ENCODE measurements at places on chromosomes 7 and 10.

- peak; percentile 82 for DNase-seq
Measured at GRCh38 chr10:29627201-29628132, 7.3 kb downstream of the SVIL start.

GRCh38 chr10:72322030-72322279 lies 32.8 kb downstream of the DNAJB12 start:
- DNase-seq, result no peak

- no peak for DNase-seq
Measured at GRCh38 chr7:111730057-111730456, 167.8 kb upstream of the IMMP2L start.

- DNase-seq, result peak; percentile 78
Measured at GRCh38 chr10:22690614-22691431, 23.6 kb downstream of the PIP4K2A start.

- DNase-seq, result no peak
Measured at GRCh38 chr10:80465839-80466590, 11.9 kb downstream of the TSPAN14 start.

GRCh38 chr7:107165341-107165740 lies 3.5 kb upstream of the HBP1 start:
- DNase-seq, result no peak

GRCh38 chr10:54372179-54372578 lies 428.9 kb downstream of the PCDH15 start:
- DNase-seq, result no peak

DNA sequence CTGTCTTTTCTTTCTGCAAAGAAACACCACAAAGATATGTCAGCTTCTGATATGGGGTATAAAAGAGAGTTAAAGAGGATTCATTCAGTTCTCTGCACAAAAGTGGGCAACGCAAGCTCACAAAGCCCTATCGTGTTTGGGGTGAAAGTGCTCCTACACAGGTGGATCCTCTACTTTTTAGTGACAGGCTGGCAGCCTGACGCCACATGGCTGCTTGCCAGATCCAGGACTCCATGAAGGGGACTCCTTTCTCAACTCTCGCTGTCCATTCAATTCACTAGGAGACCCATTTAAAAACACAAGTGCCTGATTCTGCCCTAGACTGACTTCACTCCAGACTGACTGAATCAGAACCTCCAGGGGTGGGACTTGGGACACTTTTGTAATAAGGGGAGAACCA lies 8.0 kb downstream of the PARP12 start:
- no peak for DNase-seq

GRCh38 chr7:31633467-31633866 lies 53.5 kb upstream of the PPP1R17 start:
- DNase-seq, result no peak

GRCh38 chr10:18158773-18159265 lies 18.6 kb downstream of the CACNB2 start:
- DNase-seq, result peak; percentile 64

GRCh38 chr7:117445206-117445605 lies 17.9 kb upstream of the ASZ1 start:
- no peak for DNase-seq

- peak; percentile 86 for DNase-seq
Measured at GRCh38 chr7:121475806-121476205, 79.7 kb upstream of the FAM3C start.

- peak; percentile 5 for DNase-seq
Measured at GRCh38 chr10:11434324-11434723, 177.1 kb downstream of the USP6NL start.

DNA sequence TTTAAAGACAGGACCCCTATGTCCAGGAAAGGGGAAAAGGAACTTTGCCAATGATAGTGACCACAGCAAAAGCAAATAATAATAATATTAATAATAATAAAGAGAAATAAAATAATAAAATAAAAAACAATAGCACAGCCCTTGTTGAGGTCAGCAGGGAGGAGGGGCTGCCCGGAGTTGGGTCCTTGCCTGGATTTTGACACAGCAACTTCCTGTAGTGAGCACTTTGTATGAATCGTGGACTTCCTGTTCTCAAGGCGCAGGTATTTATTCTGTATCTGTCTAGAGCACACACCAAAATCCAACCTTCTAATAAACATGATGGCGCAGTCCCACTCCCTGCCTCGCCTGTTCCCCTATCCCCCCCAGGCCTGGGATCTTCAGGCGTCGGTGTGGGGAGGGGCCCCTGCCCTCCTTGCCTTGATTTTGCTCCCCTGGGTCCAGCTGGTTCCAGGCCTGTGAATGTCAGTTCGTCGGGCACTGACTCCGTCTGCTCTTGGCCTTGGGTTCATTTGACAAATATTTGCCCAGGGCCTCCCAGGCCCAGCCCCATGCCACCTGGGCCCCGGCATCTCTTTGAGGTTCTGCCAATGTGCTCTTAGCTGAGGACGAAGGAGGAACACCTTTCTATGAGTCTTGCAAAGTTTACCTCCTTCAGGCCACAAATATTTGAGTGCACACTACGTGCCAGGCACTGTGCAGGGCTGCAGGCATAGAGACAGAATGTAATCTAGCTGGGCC lies 13.9 kb downstream of the TRIM8 start:
- DNase-seq, result peak; percentile 80

- peak; percentile 84 for DNase-seq
Measured at GRCh38 chr10:88880282-88881076, 434 bp downstream of the STAMBPL1 start.

DNA sequence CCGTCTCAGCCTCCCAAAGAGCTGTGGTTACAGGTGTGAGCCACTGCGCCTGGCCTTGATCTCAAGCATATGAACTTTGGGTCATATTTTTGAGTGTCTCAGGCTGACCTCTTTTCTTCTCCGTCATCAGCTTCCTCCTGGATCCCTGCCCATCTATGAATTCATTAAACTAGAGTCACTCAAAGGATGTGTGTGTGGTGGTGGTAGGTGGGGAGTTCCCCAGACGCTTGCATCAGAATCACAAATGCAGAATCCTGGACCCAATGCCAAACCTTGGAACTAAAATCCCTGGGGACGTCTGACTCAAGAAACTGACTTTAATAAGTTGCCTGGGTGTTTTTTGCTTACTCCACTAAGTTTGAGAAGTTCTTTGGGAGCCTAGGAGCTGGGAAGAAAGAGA lies 6.7 kb upstream of the CREB5 start:
- peak; percentile 98 for DNase-seq

GRCh38 chr10:52762088-52762487 lies 10.5 kb downstream of the MBL2 start:
- no peak for DNase-seq

DNA sequence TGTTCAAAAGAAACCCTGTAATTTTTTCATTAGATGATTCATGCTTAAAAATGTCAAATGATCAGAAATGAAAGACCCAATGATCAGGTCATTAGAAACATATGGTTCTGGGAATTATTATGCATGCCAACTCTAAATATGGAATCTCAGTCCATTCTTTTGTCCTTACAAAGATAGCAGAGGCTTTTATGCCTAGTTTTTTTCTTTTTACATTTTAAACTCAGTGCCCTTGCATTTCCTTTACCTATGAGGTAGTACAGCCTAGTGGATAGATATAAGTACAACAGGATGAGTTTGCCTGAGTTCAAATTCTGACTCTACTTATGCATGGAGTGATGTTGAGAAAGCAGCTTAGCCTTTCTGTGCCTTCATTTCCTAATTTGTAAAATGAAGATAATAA lies 392.9 kb downstream of the SUGCT start:
- DNase-seq, result no peak

DNA sequence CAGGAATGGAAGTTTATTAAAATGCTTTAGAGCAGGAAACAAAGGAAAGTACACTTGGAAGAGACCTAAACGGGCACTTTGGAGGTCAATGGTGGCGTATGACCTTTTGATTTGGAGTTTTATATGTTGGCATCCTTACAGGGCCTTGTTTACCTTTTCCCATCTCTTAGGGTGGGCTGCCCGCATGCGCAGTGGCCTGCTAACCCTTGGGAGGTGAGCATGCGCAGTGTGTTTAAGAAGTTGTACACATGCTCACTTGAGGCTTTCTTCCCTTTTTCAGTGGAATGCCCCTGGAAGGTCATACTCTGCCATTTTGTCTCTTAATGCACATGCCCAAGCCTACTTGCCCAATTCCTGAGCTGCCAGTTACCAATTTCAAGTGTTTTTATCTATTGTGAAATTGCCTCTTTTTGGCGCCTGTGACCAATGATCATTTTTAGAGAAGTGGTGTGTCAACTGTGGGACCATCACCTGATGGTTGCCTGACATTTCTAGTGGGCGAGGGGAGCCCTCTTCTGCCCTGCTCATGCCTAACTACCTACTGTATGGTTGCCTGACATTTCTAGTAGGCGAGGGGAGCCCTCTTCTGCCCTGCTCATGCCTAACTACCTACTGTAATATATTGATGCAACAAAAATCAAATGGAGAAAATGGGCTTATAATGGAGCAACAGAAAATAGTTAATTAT lies 138.0 kb downstream of the PPP1R9A start:
- peak; percentile 21 for DNase-seq

All from fibroblast of pulmonary artery (primary cell).